ENCODE measurements at places on chromosomes 12 and 14. TPM values are rescaled to one million over a fixed set of nuclear protein-coding genes. Genes with fewer than 3 reads are reported as not detected.

Gene SAMD4A
- 9.9 TPM for total RNA-seq

Gene DYNC1H1
- 319 TPM for total RNA-seq

Gene ADAMTS20
- total RNA-seq: 2.1 TPM

Gene SPRING1
- total RNA-seq: 44.2 TPM

GRCh38 chr12:52209321-52209720 is 17.5 kb upstream of the KRT80 start:
- DNase-seq: no peak
- no peaks in the 10 kb centered on the region for H3K36me3 ChIP-seq
- no peak overlapping the region for H3K4me3 ChIP-seq
- H3K27ac ChIP-seq: no peak overlapping the region
- no peaks in the 10 kb centered on the region for H3K27me3 ChIP-seq

DNA sequence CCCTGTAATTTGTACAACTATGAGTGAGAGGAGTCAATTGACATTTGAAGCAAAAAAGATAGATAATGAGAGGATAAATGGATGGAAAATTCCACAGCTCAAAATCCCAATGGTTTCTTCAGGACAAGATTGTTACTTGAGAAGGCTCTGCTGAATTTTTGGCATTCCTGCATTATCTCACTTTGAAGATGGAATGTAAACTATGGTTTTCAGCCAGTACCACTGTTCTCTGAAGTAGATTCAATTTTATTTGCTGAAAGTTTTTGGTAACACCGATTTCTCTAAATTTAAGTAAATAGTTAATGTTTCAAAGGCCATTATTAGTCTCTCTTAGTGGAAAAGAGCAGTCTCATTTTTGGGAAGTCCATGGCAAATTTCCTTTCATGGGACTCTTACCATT is 121.9 kb upstream of the SLC38A2 start:
- no peak overlapping the region for H3K4me3 ChIP-seq
- no peaks in the 10 kb centered on the region for H3K27me3 ChIP-seq
- DNase-seq: no peak
- H3K36me3 ChIP-seq: no peaks in the 10 kb centered on the region

- peak overlapping the region; percentile 88 for H3K4me3 ChIP-seq
- H3K36me3 ChIP-seq: peaks cover 9% of the 10 kb centered on the region
- no peaks in the 10 kb centered on the region for H3K27me3 ChIP-seq
- no peak for DNase-seq
Measured at GRCh38 chr12:92927055-92927435, 2.0 kb downstream of the EEA1 start.

GRCh38 chr12:102669056-102669455 is 188.7 kb upstream of the IGF1 start:
- no peak overlapping the region for H3K4me3 ChIP-seq
- no peak overlapping the region for H3K27ac ChIP-seq
- no peaks in the 10 kb centered on the region for H3K27me3 ChIP-seq

DNA sequence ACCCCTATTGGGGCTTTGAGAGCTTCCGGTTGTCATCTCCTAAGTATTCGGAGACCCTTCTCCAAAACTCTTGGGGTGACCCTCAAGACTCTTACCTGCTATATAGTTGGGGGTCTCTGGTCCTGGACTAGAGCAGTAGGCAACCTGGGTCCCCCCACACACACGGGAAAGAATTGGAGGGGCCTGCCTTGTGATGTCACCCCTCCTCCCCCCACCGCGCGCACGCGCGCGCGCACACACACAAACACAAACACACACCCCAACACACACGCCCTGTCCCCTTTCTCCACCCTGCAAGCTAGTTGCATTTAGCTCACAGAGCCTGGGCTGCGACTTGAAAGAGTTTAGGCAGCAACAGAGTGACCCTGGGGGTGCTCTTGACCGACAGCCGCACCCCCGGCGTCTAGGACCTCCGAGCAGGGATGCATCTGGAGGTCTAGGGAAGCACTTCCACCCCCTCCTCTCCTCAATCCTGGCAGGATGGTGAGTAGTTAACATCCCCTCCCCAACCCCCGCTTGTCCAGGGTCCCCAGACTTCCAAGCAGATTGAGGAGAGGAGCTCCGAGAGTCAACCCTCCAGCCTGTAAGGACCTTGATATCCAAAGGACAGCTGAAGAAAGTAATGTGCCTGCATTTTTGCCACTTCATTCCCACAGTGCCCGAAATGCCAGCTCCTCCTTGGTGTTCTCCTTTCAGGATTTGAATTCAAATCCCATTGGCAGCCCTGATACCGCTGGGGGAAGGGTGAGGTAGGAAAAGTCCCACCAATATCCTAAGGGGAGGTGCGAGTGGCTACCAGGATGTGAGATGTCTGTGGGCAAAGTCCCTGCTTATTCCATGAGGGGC is 1.4 kb upstream of the DNAJC14 start:
- no peaks in the 10 kb centered on the region for H3K4me1 ChIP-seq
- peak; percentile 81 for DNase-seq
- H3K27me3 ChIP-seq: no peaks in the 10 kb centered on the region
- peak overlapping the region; percentile 14 for H3K27ac ChIP-seq
- H3K4me3 ChIP-seq: peak overlapping the region; percentile 98

DNA sequence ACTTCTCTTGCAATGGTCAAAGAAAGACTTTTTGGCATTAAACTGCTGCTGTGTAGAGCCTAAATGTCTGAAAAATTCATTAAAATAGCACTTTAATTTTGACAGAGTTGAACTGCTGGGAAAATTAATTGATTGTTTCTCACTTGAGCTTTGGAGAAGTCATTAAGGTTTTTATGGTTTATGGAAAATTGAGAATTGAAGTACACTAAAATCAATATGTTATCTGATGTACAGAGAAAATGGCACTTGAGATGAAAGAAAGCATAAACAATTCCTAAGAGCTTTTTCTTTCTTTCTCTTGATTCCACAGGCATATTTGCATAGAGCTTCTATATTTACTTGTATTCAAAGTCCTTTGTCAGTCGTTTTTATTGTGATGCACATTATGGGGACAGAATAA is 188.5 kb upstream of the CAND1 start:
- no peak for DNase-seq
- H3K4me1 ChIP-seq: peaks cover 7% of the 10 kb centered on the region
- no peaks in the 10 kb centered on the region for H3K27me3 ChIP-seq
- H3K4me3 ChIP-seq: no peak overlapping the region

DNA sequence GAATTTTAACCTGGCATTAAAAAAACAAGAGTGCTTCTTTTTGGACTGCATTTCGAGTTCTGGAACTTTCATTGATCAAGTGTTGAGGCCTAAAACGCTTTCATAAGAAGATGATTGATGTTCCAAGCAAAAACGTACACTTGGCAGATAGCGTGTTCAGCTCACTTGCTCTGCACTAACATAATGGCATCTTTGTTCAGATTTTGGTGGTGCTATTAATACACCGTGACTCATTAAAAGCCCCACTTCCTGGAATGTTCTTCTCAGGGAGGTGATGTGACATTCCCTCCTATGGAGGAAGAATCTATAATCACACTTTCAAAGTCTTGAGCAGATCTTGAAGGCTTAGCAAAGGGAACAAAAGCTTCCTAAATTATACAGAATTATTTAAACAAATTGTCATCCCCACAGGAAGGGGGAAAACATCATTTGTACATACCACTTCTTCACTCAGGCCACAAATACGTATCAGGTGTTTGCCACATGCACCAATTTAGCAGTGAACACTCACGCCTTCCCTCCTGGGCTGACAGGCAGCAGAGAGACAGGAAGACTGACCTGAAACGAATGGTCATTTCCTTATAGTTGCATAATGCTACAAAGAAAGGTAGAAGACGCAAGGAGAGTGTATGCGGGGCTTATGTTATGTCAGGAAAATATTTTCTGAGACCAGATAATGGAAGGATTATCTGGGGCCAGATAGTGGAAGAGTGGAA is 15.4 kb downstream of the HSP90AA1 start:
- no peaks in the 10 kb centered on the region for H3K36me3 ChIP-seq
- H3K27me3 ChIP-seq: no peaks in the 10 kb centered on the region
- no peak overlapping the region for H3K4me3 ChIP-seq

- no peak overlapping the region for H3K4me3 ChIP-seq
- peak; percentile 85 for DNase-seq
- H3K27ac ChIP-seq: no peak overlapping the region
- H3K4me1 ChIP-seq: no peaks in the 10 kb centered on the region
- no peaks in the 10 kb centered on the region for H3K27me3 ChIP-seq
Measured at GRCh38 chr12:129911428-129912049, 7.7 kb upstream of the TMEM132D start.

GRCh38 chr12:87015352-87015751 is 759.2 kb upstream of the MGAT4C start:
- H3K27me3 ChIP-seq: no peaks in the 10 kb centered on the region
- H3K27ac ChIP-seq: no peak overlapping the region
- no peak for DNase-seq
- no peak overlapping the region for H3K4me3 ChIP-seq
- no peaks in the 10 kb centered on the region for H3K4me1 ChIP-seq
